ENCODE measurements at places on chromosomes 2 and 18.

DNA sequence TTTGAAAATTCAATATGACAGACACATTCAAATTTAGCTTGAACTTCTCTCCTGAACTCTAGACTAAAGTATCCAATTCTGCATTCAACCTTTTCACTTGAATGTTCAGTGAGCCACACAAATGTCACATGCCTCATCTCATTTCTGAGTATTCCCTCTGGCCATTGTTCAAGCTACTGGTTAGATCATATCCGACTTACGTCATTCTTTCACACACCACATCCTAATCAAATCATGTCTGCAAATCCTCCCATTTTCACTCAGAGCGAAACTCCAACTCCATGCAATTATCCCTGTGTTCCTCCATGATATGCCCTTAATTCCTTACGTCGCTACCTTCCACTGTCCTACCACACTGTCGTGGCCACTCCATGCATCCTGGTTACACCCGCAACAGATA lies 425.1 kb downstream of the CBLN2 start:
- DNase-seq: no peak

- DNase-seq: peak; percentile 26
Measured at GRCh38 chr2:37829616-37830395, 95.3 kb upstream of the RMDN2 start.

- DNase-seq: no peak
Measured at GRCh38 chr2:8600456-8600855, 81.4 kb upstream of the ID2 start.

DNA sequence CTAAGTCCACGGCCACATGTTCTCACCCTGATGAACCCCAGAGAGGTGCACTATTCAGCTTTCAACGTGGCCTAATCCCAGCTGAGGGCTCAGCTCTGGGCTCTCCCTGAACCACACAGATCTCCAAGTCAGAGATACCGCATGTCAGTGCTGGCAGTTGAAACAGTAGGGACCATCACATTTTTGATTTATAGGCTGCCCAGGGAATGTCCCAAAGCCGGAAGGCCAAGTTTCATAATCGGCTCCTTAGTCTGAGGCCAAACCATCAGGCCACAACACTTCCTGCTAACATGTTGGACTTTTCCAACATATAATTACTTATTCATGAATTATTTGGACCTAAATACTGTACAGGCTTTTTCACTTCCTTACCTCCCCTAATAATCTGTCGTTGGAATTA lies 91.9 kb upstream of the KLHL29 start:
- peak; percentile 42 for DNase-seq

DNA sequence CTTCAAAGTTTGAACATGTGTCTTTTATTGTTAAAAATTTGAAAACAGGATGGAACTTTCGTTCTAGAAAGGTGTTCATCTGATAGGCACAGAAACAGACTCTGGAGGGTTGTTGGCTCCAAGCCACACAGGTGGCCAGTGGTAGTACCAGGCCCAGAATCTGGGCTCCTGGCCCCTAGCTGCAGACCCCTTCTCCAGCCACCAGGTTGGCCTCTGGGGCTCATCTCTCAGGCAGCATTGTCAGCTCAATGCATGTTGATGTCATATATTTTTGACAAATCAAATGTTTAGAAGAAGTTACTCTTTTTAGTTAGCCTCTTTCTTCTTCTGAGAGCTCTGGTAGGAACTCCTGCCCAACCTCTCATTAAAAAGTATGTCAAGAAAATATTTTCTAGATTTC lies 34.5 kb upstream of the CHRNA1 start:
- DNase-seq: no peak

- no peak for DNase-seq
Measured at GRCh38 chr18:63199743-63200241, 119.8 kb downstream of the BCL2 start.

GRCh38 chr2:96146881-96147592 lies 1.8 kb upstream of the DUSP2 start:
- DNase-seq: peak; percentile 47

GRCh38 chr18:64253873-64254272 lies 105.0 kb upstream of the LINC00305 start:
- no peak for DNase-seq

DNA sequence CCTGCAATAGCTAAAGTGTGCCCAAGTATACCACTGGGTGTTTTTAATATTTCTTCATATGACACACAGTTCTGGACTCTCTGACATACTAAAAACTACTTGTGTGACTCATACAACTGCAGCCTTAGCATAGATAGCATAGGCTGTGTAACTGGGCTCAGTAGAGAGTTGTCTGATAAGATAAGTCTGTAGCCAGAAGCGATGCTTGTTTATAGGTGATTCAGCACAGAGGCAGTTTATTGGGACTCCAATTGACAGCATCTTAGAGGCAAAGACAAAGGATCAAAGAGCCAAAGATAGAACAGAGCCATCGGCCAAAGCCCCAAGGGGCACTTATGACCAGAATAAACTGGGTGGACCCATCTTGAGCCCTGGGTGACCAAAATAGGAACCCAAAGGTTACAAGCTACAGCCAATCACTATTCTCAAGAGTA lies 42.3 kb downstream of the AAK1 start:
- peak; percentile 91 for DNase-seq

- DNase-seq: no peak
Measured at GRCh38 chr2:95165030-95165370, 609 bp upstream of the ZNF2 start.

DNA sequence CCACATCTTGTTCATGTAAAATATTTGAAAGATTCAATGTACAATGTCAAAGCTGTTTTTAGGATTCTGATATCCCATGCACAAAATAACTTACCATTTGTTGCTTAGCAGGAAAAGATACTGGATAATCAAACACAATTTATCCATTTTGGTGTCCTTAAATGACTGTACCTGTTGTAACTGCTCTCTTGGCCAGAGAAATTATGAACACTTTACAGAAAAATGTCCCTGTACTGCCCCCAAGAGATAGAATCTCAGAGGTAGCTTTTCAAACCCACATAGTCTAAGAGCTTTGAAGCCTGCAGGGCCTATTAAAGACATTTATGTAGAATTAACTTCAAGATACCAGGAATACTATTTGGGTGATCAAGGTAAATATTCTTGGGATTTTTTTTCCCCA lies 12.2 kb upstream of the ME2 start:
- no peak for DNase-seq

GRCh38 chr18:52152036-52152435 lies 188.0 kb upstream of the DCC start:
- DNase-seq: no peak

DNA sequence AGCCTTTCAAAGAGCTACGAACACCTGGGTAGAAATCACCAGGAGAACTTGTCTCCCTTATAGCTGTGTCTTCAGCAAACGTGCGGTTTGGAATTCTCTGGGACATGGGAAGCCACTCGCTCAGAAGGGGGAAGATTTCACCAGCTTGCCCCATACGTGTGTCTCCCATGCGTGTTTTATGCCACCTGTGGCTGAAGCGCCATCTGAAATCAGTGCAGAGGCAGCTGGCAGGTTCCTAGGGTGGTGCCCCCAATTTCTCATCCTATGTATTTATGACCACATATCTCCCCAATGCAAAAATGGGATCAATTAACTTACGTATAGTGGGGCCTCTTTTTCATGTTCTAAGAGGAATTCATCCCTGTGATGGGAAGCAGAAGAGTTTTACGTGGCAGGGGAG lies 81.6 kb downstream of the TPO start:
- no peak for DNase-seq

DNA sequence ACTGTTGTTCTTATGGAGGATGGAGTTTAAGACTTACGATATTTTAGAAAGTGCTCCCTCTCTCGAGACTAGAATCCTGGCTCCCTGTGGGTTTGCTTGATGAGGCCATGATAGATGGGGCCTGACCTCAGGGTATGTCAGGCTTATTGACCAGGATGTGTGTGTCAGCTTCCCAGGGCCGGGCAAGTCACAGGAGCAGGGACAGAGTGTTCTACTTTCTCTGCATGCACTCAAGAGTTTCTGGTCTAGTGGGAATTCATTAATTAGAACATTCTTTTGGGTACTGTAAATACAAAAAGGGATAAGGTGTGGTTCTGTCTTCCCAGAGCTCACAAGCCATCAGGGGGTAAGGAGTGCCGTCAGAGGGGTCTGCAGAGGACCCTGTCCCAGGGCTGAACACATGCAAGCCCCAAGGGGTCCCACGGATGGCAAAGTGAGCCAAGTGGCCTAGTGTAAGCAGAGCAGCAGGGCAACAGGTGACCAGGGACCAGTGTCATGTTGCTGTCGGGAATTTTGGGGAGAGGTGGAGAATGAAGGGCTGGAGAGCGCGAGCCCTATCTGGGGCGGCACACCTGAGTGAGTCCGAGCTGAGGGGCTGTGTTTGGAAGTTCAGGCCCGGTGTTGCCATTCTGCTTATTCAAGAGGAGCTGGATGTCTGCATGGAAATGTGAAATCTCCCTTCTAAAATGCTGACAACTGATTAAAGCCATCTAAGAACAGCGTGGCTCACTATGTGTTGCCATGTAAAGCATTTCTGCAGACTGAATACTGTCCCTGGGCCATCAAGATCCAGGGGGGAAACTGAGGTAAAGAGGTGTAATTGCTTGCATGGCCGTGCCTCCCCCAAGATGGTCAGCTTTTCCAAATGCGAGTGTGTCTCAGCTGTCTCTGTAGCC lies 91.4 kb downstream of the TGFA start:
- no peak for DNase-seq

GRCh38 chr18:69981948-69982347 lies 34.3 kb upstream of the CD226 start:
- no peak for DNase-seq

- no peak for DNase-seq
Measured at GRCh38 chr2:217741381-217741955, 261.3 kb downstream of the TNS1 start.

DNA sequence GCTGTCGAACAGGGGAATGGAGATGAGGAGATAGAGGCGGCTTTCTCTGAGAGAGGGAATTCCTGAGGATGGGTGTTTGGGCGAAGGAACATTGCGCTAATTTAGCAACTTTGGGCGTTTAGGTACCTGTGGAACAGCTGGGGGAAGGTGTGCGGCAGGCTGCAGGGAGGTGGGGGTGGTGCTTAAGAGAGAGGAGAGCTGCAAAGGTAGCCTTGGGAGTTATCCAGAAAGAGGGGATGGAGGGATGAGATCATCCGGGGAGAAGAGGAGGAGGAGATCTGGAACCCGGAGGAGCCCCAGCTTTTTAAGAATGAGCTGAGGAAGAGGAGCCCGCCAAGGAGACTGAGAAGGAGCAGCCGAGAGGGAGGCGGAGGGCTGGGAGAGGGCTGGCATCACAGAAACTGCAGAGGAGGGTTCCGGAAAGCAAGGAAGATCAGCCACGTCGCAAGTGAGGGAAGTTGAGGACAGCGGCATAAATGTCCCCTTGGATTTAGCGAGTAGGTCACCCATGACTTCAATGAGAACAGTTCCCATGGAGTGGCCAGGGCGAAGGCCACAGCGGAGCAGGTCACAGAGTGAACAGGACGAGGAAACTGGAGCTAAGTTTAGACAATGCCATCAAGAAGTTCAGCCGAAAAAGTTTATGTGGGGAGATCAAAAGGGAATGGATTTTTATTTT lies 174.7 kb downstream of the KLHL29 start:
- no peak for DNase-seq

DNA sequence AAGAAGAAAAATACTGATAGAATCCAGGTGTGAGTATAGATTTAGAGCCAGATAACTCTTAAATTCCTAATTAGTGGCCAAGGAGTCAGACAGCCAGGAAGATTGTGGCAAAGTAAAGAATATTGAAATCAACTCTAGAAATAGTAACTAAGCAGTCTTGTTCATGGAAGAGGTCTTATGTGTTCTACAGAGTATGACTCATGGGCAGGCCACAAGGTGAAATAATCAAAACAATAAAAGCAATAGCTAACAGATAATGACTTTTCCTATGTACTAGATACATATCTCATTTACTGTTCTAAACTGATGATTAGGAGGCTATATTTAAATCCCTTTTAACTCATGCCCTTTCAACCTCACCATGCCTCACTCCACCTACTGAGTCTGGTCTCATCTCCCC lies 227.4 kb upstream of the COL3A1 start:
- DNase-seq: peak; percentile 30

DNA sequence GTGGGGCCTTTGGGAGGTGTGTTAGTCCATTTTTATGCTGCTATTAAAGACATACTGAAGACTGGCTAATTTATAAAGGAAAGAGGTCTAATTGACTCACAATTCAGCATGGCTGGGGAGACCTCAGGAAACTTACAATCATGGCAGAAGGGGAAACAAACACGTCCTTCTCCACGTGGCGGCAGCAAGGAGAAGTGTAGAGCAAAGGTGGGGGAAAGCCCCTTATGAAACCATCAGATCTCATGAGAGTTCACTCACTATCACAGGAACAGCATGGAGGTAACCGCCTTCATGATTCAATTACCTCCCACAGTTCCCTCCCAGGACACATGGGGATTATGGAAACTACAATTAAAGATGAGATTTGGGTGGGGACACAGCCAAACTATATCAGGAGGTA lies 187.1 kb upstream of the OSR1 start:
- no peak for DNase-seq

DNA sequence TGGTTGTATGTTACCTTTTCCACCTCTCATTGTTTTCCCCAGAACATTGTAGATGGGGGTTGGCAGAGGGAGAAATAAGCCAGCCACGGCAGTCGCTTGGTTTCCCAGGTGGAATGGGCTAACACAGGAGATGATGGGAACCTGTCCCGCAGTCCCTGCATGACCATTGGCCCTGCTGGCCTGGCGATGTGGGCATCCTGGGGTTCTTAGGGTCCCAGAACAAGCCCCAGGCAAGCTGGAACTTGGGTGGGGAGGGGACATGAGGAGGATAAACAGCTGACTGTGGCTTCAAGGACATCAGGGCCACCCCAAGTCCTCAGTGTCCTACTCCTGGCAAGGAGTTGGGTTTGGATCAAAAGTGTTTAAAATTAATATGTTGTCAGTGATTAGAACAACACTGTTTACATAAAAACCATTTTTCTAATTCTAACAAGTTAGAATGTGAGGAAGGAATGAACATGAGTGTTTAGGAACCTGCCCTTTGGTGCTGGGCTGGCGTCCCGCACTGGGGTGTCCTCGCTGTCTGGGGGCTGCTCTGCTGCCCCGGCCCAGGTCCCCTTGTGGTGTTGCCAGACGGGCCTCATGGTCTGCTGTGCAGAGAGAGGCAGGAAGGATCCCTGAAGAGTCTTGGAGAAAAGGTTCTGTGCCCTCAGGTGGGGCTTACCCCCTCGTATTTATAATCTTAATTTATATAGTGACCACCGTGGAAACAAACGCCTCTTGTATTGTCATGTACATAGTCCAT lies 95.1 kb downstream of the USP40 start:
- DNase-seq: no peak

GRCh38 chr18:2325933-2326332 lies 245.4 kb downstream of the METTL4 start:
- DNase-seq: no peak

- DNase-seq: no peak
Measured at GRCh38 chr2:160054984-160055725, 7.3 kb downstream of the PLA2R1 start.

Measured in EL (cell line).